ENCODE measurements at places on chromosomes 2 and 18. TPM values are rescaled to one million over a fixed set of nuclear protein-coding genes. Genes with fewer than 3 reads are reported as not detected.

CCDC178 gene
- total RNA-seq = 2.9 TPM

CACNB4 gene
- total RNA-seq = 42.4 TPM

TUBB6 gene
- total RNA-seq = 33.0 TPM

DNA sequence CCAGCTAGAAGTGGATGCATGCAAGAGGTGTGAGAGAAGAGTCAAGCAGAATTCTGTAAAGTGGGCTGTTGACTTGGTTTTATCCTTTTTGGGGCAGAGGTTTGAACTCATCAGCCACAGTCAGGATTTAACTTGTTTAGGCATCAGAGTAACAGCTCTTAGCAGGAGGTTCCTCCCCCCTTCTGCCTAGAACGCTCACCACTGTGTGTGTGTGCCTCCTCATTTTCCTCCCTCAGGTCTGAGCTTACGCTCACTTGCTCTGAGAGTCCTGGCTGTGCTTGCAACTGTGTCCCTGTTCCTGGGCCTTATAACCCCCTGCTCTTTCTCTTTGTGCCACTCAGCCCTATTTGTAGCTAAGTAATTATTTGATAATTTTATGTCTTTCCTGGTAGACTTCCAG is 167.9 kb downstream of the TMEM182 start:
- no peak for DNase-seq

- DNase-seq = no peak
Observed at GRCh38 chr18:9609190-9609589, 5.2 kb downstream of the PPP4R1 start.

DNA sequence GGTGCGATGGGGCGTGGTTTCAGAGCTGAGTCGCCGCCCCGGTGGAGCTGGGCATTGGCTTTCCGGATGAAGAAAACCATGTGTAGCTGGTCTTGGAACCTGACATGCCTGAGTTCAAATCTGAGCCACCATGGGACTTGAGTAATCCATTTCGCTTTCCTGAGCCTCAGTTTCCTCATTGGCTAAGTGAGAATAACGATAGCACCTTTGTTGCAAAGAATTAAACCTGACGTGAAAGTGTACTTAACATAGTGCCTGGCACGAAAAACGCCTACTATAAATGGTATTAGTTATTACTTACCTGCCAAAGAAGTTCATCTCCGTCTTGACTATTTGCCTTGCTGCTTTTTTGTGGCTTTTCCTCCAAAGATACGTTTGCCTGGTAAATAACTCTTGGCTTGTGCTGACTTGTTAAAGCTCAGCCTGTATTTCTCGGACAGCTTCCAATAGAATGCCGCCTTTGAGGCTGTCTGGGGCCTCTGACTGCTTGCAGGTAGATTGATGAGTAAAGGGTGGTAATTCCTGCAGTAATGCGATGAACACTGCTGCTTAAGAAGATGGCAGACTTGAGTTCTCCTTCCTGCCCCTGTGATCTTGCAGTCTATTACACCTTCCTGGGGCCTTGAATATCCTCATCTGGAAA is 1.3 kb downstream of the CDCA7 start:
- DNase-seq = no peak

GRCh38 chr2:67616749-67617148 is 219.6 kb downstream of the ETAA1 start:
- no peak for DNase-seq

DNA sequence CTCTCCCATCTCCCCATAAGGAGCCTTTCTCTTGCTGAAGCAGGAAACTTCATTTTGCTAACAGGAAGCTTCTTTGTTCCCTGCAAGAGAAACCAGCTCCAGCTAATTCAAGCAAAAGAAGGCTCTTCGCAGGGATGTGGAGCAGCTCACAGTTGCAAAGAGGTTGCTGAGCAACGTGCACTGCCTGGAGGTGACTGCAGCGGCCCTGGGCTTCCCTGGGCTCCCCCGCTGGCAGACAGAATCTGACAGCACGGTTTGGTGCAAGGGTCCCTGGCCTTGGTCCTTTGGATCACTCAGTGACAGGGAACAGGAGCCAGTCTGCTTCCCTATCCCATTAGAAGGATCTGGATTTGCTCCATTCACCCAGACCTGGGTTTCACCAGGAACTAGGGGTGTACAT is 25.8 kb downstream of the GPR55 start:
- no peak for DNase-seq

GRCh38 chr2:167862782-167863181 is 384.6 kb downstream of the STK39 start:
- no peak for DNase-seq

GRCh38 chr18:78586586-78586985 is 393.0 kb upstream of the SALL3 start:
- DNase-seq = no peak

- DNase-seq = no peak
Observed at GRCh38 chr2:113105047-113105785, 22.2 kb upstream of the IL1RN start.

GRCh38 chr2:226213717-226214116 is 585.9 kb downstream of the IRS1 start:
- DNase-seq = no peak

Data from frontal cortex (tissue), 4 donors.